ENCODE measurements at places on chromosomes 2 and 18.
A peak's percentile ranks its signal among the peaks of the same experiment; 100 is the strongest.

GRCh38 chr2:70962211-70962884, 16.1 kb upstream of the ANKRD53 start:
- DNase-seq = no peak

GRCh38 chr18:45365835-45366234, 249.4 kb upstream of the SLC14A2 start:
- no peak for DNase-seq

DNA sequence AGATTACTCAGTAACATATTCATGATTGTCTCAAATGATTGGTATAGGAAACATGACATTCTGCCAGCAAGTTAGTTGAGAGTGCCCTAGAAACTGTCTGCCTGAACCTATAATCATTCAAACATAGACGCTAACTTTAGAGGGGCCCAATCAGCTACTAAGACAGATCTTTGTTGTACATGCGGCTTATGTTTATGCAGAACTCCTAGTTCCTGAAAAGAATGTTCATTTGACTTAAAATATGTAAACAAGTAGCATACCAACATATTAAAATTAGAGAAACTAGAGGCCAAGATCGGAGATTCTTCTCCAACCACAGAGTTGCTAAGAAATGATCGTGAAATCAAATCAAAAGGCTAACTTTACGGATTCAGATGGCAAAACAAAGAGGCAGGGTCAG, 4.2 kb upstream of the METAP1D start:
- DNase-seq = no peak

- peak; percentile 54 for DNase-seq
Observed at GRCh38 chr18:67417864-67418523, 98.5 kb downstream of the DSEL start.
